ENCODE measurements at places on chromosomes 4 and X.

DNA sequence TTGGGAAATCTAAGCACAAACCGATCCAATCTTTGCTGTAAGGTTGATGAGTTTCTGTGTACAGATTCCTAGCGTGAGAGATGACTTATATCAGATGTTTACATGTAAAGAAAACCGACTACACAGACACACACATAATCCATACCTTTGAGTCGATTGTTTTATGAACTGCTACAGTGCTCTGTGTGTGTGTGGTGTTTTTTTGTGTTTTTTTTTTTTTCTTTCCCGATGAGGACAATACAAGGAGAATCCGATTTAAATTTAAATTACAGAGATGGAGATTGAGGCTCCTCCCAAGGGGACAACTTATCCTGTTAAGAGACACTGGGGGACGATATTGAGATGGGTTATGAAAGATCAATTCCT is 461 bp upstream of the SLC9A6 start:
- DNase-seq = no peak

GRCh38 chr4:119825696-119826095 is 197.1 kb upstream of the PDE5A start:
- no peak for DNase-seq

DNA sequence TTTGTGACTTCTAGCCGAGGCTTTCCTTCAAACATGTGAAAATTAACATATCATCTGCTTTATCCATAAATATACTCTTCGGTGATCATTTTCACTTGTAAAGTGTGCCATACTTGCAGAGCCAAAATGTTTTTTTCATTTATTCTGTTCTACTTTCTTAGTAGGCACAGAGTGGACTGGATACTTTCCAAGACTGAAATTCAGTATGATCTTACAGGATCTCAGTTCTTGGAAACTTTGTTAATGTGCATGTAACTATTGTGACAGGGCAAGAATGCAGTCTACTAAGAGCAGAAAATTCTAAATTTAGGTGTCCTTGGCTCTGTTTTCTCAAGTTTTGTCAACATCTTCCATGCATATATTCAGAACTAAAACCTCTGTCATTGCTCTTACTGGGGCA is 284.9 kb downstream of the TEX13A start:
- no peak for DNase-seq

GRCh38 chr4:150942539-150942938 is 72.5 kb downstream of the LRBA start:
- DNase-seq = no peak

GRCh38 chr4:18291256-18291655 is 269.7 kb upstream of the LCORL start:
- no peak for DNase-seq

GRCh38 chr4:20196476-20196875 is 55.2 kb upstream of the SLIT2 start:
- DNase-seq = no peak

DNA sequence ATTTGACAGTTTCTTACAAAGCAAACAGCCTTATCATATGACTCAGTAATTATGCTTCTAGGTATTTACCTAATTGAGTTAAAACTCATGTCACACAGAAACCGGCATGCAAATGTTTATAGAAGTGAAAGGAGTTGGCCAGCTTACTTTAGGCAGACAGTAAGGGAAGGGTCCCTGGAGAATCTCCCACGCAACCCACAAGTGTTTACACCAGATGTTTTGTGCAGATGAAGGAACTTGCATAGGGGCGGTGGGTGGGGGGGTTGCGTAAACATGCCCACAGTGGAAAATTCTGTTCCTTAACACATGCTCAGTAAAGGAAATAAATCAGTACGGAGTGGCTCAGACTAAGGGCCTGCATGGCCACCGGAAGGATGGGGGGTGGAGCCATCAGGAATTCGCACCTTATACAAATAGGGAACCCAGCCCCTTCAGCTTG is 330.5 kb upstream of the AADAT start:
- DNase-seq = no peak

DNA sequence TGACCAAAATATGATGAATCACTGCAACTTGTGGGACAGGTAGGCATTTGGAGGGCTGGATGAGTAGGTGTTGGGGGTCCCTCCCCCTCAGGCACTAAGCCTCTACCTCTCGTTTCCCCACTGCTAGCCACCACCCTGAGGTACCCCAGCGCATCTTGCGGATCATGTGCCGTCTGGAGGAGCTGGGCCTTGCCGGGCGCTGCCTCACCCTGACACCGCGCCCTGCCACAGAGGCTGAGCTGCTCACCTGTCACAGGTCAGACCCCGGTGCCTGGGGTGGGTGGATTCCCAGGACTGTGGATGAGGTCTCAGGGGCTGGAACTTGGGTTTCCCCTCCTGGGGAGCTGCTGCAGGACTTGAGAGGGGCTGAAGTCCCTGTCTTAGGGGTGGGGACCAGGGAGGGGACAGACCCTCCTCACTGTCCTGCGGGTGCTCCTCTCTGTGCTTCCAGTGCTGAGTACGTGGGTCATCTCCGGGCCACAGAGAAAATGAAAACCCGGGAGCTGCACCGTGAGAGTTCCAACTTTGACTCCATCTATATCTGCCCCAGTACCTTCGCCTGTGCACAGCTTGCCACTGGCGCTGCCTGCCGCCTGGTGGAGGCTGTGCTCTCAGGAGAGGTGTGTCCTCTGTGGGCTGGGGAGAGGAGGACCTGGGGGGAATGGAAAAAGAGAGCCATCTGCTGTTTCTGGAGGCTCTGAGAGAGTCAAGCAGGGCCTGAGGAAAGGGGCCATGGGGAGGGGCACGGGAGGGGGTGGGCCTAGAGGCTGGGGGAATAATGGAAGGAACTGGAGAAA is 10.1 kb upstream of the ERAS start:
- DNase-seq = no peak

DNA sequence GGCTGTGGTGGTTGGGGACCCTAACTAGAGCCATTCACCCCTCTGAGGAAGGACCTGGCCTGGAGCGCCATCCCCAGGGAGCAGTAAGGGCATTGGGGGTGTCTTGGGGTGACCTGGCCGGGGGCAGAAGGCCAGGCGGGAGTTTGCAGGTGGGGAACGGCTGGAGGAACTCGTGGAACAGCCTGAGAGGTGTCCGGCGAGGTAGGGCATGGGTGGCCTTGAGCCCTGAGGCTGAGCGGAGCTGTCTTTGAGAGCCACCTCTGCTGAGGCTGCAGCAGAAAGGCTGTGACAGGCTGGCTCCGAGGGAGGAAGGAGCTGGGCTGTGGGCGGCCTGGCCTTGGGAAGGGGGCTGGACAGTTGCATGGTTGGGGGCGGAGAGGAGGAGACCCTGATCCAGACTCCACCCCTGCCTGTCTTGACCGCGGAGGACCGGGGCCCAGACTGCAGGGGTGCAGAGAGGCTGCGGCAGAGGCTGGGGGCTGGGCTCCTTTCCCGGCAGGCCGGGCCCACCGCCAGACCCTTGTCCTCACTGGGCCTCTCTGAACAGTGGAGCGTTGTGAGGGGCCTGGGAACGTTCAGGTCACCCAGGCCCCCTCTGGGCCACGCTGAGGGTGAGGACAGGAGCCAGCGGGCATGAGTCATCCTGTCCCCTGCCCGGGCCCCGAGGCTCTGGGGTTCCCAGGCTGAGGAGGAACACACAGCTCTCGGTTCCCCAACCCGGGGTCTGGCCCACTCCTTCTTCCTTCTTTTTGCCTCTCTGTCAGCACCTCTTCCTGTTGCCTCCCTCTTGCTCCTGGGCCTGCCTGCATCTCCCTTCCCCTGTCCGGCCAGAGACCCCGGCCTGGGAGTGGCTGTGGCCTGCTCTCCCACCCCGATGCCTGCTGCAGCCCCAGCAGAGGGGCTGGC is 8.1 kb downstream of the SH3BP2 start:
- peak; percentile 96 for DNase-seq

GRCh38 chr4:86376850-86377249 is 17.0 kb upstream of the MAPK10 start:
- DNase-seq = no peak

- no peak for DNase-seq
These were observed 43.2 kb downstream of the ASMT start for GRCh38 chrX:1658071-1658491.

DNA sequence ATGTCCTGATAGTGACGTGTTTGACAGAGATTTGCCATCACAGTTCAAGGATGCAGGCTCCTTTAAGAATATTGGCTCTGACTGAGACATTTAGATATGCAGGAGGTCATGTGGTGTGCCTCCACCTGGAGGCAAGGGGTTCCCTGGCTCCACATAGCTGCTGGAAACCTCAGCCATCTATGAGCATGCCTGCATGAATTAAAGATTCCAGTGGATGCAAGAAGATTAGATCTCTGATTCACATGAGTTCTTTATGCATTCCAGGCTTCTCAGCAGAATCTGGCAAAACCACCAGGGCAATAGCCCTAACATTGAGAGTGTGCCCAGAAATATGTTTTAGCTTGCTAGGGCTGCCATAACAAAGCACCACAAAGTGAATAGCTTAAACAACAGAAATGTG is 298.5 kb upstream of the AADAT start:
- no peak for DNase-seq

DNA sequence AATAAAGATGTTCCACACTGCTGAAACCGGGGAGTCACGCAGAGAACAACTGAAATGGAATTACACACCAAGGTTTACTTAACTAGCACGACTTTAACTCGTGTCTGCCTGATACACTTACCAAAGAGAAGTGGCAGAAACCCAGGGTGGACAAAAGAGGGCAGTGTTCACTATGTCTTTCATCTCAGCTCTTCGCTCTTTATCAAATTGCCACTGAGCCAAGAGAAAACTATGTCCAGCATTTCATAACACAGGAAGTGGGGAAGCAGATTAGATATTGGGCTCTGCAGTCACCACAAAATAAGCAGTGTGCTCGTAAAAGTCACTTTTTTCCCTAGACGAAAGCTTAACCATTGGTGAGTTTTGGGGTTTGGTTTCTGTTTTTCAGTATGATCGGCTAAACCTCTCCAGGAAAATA is 155.7 kb downstream of the CHIC2 start:
- peak; percentile 78 for DNase-seq

DNA sequence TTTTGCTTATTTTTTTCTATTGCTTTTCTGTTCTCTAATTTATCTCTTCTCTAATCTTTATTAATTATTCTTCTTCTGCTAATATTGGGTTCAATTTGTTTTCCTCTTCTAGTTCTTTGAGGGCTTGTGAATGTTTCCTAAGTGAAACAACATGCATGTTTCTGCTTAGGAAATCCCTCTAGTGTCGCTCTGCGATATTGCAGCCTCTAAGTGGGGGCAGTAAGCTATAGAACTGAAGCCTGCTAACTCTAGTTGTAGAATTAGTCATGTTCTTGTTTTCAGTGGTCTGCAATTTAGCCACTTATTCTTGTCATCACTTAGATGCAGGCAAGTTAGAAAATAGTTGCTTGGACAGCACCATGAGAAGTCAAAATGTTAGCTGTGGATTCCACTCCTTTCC is 222.6 kb downstream of the SPIN4 start:
- DNase-seq = peak; percentile 1

DNA sequence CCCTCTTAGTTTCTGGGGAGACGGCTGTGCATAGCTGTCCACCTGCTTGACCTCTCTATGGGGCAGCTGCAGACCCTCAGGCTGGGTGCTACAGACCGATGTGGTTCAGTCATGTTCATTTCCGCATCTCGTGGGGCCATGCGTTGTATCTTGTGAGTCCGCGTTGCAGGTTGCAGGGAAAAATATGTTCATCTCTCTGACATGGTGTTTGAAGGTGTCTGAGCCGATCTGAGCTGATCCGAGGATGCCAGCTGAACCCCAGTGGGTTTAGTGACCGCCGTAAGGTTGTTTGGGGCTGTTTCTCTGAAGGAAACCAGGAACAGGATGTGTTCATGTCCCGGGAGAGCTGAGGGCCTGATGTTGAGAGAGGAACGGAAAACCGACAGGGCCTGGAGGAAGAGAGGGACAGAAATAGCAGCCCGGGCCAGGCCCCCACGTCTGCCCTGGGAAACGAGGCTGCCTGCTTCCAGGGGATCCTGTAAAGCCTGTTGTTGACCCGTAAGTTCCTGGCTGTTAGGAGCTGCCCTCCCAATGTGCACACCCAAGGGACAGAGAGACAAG is 9.8 kb upstream of the P2RY8 start:
- no peak for DNase-seq

DNA sequence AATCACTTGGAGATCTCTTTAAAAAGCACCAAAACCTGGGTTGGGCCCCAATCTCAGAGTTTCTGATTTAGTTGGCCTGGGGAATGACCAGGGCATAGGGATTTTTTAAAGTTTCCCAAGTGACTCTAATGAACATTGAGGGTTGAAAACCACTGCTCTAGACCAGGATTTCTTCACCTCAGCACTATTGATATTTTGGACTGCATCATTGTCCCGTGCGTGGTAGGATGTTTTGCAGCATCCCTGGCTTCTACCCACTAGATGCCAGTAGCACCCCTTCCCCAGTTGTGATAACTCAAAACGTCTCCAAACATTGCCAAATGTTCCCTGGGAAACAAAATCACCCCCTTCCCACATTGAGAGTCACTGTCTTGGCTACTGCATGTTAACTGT is 61.8 kb downstream of the ATXN3L start:
- DNase-seq = peak; percentile 28

DNA sequence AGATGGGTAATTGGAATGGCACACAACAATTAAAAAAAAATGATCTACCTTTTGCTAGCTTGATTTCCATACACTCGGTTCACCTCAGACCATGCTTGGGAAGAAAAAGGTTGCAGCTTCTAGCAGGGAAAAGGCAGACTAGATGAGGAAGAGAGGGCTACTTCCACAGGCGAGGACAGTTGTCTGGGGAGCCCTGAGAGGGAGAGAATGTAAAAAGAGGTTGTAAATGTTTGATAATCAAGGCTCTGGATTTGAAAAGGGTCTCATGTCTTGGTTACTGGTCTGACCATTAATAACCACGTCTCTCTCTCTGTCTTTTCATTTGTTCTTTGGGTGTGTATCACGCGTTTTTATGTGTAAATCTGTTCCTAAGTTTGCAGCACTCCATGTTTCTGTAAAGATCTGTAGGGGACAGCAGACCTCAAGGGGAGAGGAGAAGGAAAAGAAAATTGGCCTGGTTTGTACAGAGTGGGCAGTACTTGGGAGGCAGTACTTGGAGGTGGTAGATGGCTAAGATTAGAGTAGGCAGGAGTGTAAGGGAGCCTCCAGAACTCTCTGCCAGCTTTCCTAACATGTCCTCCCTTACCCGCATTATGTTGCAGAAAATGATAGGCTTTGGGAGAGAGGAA is 750 bp downstream of the ARMCX5 start:
- DNase-seq = no peak

GRCh38 chr4:17717301-17717700 is 64.1 kb downstream of the FAM184B start:
- no peak for DNase-seq

DNA sequence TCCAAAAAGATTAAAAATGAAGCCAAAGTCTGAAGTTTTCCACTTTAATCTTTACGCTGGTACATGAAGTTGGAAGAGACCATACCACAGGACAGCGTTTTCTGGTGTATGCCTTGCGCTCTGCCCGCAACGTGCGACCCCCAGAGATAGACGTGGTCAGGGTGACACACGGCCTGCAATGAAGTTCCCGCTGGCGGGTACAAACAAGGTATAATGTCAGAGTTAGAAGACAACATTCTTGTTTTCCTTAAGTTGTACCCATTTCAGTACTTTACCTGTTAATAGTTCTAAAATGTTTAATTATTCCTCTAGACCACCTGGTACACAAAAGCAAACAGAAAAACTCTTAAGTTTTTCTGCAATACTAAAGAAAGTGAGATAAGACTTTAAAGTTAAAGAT is 4.8 kb downstream of the HNRNPDL start:
- no peak for DNase-seq

- no peak for DNase-seq
These were observed 83.8 kb downstream of the TBC1D9 start for GRCh38 chr4:140672416-140672815.

- DNase-seq = no peak
These were observed 193.6 kb upstream of the HTR2C start for GRCh38 chrX:114390251-114390796.

- DNase-seq = no peak
These were observed 129.0 kb downstream of the PLS3 start for GRCh38 chrX:115689931-115690330.

- no peak for DNase-seq
These were observed 71.5 kb upstream of the MSANTD1 start for GRCh38 chr4:3177426-3177825.
